LHCN-M2 (cell line): ENCODE measurements at places on chromosomes 5 and 9. TPM values are rescaled to one million over a fixed set of nuclear protein-coding genes. Genes with fewer than 3 reads are reported as not detected.

DNA sequence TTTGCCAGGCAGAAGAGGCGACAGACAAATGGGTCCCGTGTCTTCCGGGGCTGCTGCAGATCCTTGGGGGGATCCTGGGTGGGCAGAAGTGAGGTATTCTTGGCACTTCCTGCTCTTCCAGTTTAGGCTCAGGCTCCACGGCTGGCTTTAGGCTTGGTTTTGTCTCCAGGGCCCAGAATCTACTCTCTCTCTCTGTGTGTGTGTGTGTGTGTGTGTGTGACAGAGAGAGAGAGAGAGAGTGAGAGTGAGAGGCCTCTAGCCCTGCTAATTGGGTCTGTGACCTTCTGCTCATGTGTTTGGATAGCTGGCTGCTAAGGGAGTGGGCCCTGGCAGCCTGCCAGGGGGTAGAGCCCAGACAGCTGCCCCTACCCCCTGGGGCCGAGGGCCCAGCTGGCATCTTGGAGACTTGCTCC is 39.3 kb downstream of the CRB2 start:
- DNase-seq, result peak; percentile 30

GRCh38 chr9:114284316-114285060 is 38.4 kb upstream of the ORM1 start:
- no peak for DNase-seq

DNA sequence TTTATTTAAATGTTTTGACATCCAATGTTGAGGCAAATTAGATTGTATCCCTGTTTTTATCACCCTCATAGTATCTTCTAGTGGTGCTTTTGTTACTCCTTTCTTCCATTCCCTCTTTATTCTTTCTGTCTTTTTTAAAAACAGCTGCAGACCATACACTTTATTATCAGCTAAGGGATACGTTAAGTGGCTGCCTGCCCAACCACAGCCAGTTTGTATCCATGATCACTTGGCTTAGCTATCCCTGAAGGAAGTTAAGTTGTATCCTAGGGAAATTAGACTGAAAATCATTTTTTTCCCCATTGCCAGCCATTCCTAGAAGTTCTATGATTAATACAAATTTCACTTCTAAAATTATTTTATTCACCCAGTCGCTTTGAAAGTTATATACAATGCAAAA is 1032.7 kb downstream of the NR2F1-AS1 start:
- peak; percentile 74 for DNase-seq

GRCh38 chr5:39005566-39006232 is 68.5 kb downstream of the RICTOR start:
- DNase-seq, result no peak

- DNase-seq, result no peak
Measured at GRCh38 chr9:100101608-100102007, 2.6 kb downstream of the INVS start.

DNA sequence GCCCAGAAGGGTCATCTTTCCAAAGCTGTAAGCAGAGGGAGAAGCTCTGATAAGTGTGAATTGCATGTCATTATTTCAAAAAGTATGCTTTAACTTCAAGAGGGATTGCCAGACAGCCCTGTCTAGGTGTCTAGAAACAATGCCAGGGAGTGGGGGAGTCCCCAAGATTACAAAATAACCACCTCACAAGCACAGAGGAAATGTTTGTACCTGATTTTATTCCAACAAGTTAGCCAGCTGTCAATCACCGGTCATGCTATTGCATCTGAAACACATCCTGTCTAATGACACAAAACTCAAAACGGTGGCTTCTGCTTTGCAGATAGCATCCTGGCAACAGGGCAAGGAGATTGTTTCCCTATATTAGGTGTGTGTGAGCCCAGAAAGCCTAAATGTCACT is 154.2 kb upstream of the WWC1 start:
- DNase-seq, result no peak

DNA sequence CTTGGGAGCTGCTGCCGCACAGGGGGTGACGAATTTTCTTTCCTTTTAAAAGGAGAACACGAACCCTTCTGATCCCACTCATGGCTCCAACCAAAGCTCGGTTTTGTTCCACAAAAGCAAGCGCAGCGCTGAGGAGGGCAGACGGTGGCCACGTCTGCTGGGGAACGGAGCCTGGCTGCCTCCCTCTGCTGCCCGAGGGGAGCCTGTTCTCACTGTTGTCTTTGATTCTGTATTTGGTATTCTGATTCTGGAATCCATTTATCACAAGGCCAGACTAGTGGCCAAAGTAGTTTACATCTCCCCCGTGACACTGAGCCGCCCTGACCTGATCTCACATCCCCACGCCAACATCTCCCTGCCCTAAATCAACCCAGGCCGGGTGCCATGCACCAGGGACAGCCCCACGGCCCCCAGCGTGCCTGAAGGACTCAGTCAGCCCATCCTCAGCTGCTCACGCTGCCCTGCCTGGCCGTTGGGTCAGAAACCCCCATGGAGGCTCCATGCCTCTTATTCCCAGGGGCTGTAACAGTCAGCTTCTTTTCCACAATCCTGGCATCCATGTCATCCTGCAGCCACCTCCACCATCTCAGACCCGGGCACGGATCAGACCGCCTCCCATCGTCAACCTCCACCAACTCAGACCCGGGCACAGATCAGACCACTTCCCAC is 6.7 kb upstream of the NSMF start:
- DNase-seq, result no peak

Gene PCDHGA4
- total RNA-seq, result 3.9 and 4.4 TPM in 2 replicates

Gene FAM78A
- 0.58 and 1.7 TPM in 2 replicates for total RNA-seq

DNA sequence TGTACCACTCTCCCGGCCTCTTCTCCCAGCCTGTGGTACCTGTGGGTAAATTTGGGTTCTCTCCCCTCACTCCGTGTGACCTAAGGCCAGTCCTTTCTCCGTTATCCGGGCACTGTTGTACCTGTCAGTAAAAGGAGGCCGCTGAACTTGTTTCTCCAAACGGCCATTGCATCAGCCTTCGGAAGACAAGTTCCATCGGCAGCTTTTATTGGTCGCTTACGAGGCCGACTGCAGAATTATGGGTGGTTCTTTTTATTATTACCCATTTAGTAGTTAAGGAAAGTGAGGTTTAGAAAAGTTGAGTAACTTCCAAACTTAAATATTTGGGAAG is 558 bp downstream of the GRPEL2 start:
- DNase-seq, result no peak

DNA sequence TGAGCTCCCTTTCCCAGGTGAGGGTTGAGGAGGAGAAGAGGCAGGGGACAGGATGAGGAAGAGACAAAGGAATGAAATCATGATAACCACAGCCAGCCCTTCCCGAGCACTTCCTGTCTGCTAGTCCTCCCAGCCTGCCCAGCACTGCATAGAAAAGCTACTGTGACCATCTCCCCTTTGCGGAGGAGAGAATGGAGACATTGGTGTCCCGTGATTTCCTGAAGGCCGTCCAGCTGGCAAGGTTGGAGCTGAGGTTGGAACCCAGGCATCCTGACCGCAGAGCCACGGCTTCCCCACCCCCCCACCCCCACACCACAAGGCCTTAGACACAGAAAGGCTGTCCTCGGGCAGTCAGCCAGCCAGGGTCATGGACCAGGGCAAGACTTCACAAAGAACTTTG is 131.1 kb upstream of the ICE1 start:
- DNase-seq, result peak; percentile 46

- DNase-seq, result peak; percentile 51
Measured at GRCh38 chr5:59673438-59674058, 220.0 kb downstream of the PDE4D start.

Gene FSD1L
- total RNA-seq, result 2.1 and 2.8 TPM in 2 replicates

- no peak for DNase-seq
Measured at GRCh38 chr9:97857606-97858392, 4.8 kb downstream of the FOXE1 start.

DNA sequence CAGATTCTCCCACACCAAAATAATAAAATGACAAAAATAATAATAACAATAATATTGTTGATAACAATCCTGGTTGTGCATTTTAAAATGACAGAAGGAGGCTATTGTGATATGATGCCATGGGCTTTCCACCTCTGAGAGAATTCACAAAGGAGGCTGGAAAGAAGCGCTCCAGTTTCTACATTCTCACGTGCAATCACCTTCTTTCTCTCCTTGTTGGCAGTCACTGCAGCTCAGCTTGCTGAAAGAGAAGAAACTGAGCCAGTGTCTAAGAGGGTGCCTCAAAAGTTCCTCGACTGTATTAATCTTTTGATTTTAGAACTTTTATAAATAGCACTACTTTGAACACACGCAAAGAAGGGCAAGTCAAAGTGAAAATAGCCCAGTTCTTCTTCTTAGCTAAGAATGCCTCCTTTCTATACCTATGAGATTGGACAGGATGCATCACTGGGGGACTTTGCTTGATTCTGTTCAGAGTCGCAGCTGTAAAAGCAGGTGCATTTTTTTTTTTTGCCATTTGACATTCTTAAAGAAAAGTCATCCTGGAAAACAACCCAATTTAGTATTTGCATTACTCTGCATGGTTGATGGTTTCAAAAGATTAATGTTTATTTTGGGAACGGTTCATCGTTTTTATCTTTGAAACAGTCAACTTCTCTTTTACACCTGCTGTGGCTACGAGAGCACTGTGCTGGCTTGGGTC is 12.4 kb upstream of the SUB1 start:
- no peak for DNase-seq

Gene KIAA1958
- total RNA-seq, result 0.71 and 1.4 TPM in 2 replicates

DNA sequence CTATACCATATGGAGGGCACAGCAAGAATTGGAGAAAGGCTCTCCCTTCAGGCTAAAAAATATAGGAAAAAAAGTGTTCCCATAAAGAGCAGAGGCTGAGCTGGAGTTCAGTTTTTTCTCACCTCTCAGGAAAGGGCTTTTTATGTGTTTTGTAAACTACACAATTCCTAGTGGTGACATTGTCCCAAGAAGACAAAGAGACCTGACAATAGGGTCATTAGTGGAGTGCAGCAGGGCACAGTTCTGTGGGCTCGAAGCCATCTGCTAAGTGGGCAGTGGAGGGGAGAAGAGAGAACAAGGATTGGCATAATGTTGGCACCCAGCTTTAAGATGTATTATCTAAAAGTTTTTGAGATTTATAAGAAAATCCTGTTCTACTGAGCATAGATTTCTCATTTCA is 162.5 kb downstream of the HCN1 start:
- DNase-seq, result no peak

Gene BAAT
- 0.06 TPM in 1 of 2 replicates, not detected in the other for total RNA-seq

Gene PCDHB6
- total RNA-seq, result 0.34 and 0.38 TPM in 2 replicates

DNA sequence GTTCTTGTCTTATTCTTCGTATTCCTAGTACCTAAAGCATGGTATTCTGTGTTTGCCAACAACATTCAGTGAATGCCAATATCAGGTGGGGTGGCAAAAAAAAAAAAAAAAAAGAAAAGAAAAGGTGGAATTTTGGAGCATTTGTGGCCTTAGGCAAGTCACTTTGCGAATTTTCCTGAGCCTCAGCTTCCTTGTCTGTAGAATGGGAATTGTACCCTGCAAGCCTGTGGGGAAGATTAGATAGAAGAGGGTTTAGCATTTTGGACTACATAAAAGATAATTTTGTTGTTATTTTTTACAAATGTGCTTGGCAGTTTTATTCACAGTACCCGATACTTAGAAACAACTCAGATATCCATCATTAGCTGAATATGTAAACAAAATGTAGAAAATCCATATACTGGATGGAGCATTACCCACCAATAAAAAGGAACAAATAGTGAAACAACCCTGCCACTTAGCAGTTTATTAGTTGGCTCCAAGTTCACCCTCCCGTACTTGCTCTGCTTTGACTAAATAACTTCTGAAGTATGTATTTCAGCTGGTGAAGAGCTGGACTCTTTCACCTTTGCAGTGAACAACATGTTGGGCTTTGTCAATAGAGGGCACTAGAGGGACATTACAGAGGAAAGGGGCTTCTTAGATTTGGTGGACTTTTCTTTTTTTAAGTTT is 13.6 kb downstream of the UBE2D2 start:
- peak; percentile 51 for DNase-seq
